ENCODE measurements at places on chromosomes 3 and 15. TPM values are rescaled to one million over a fixed set of nuclear protein-coding genes. Genes with fewer than 3 reads are reported as not detected.
A peak's percentile ranks its signal among the peaks of the same experiment; 100 is the strongest.

Gene IGSF10
- 0.05 TPM for total RNA-seq

Gene CADM2
- total RNA-seq, result 233 TPM

Gene PTPRG
- total RNA-seq, result 52.1 TPM

Gene ARGFX
- total RNA-seq, result not detected

GRCh38 chr3:60992395-60992794, 258.9 kb downstream of the FHIT start:
- no peaks in the 10 kb centered on the region for H3K27me3 ChIP-seq
- H3K27ac ChIP-seq, result no peak overlapping the region
- H3K4me1 ChIP-seq, result no peaks in the 10 kb centered on the region
- no peak for DNase-seq

DNA sequence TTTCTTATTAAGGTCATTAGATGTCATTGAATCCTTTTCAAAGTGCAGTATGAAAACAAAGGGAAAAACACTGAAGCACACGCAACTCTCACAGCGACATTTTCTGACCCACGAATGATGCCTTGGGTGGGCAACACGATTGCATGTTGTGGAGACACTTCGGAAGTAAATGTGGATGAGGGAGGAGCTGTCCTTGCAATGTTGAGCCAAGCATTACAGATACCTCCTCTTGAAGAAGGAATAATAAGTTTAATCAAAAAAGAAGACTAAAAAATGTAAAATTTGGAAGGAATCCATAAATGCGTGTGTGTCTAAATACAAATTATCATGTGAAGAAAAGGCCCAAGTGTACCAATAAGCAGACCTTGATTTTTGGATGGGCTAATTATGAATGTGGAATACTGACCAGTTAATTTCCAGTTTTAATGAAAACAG, 16.9 kb downstream of the THBS1 start:
- no peaks in the 10 kb centered on the region for H3K36me3 ChIP-seq
- H3K4me1 ChIP-seq, result no peaks in the 10 kb centered on the region
- no peak overlapping the region for H3K4me3 ChIP-seq
- H3K27ac ChIP-seq, result no peak overlapping the region

GRCh38 chr3:112247900-112248299, 46.1 kb downstream of the SLC9C1 start:
- no peak overlapping the region for H3K4me3 ChIP-seq
- no peaks in the 10 kb centered on the region for H3K4me1 ChIP-seq
- no peak for DNase-seq

DNA sequence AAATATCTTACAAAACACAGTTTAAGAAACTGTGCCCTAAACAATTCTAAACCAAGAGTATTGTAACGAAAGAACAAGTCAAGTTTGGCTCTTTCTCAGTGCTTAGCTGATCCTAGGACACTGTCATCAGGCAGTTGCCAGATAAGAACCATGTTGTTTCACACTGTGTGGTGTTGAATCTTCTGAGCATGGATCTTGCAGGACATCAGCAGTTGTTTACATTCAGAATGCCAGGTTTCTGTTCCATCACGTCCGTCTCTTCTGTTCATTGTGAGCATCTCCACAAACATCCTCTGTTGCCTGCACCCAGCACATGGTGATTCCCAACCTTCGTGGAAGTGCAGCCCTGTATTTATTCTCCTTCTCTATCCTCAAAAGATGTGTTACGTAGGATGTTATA, 67.9 kb downstream of the DCUN1D1 start:
- DNase-seq, result no peak
- no peak overlapping the region for H3K4me3 ChIP-seq
- no peaks in the 10 kb centered on the region for H3K36me3 ChIP-seq
- H3K27me3 ChIP-seq, result no peaks in the 10 kb centered on the region

DNA sequence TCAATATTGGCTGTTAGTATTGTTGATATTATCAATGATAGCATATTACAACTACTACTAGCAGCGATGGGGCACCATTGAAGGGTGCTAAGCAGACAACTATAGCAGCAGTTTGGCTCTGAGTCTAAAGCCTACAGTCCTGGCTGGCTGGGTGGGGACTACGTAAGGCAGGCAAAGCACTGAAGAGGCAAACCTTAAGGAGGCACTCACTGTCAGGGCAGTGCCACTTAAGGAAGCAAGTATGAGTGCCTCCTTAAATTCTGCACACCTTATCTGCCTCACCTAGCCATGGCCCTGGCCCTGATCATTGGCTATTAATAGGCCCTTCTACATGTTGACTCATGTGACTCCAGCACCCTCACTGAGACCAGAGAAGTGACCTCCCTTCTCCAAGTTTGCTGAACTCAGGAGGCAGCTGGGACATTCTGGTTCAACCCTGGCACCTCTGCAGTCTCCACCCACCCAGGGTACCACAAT, 20.6 kb downstream of the CDCP1 start:
- H3K27ac ChIP-seq, result no peak overlapping the region
- H3K27me3 ChIP-seq, result no peaks in the 10 kb centered on the region
- no peaks in the 10 kb centered on the region for H3K36me3 ChIP-seq

- peaks cover 11% of the 10 kb centered on the region for H3K27me3 ChIP-seq
- peaks cover 15% of the 10 kb centered on the region for H3K4me1 ChIP-seq
- peak overlapping the region; percentile 99 for H3K27ac ChIP-seq
- H3K4me3 ChIP-seq, result peak overlapping the region; percentile 98
- peak; percentile 90 for DNase-seq
Observed at GRCh38 chr15:58988006-58988785, 733 bp downstream of the RNF111 start.

GRCh38 chr15:83510001-83510400, 62.9 kb downstream of the SH3GL3 start:
- H3K36me3 ChIP-seq, result no peaks in the 10 kb centered on the region
- H3K4me1 ChIP-seq, result no peaks in the 10 kb centered on the region
- DNase-seq, result no peak
- H3K27me3 ChIP-seq, result peaks cover 1% of the 10 kb centered on the region

DNA sequence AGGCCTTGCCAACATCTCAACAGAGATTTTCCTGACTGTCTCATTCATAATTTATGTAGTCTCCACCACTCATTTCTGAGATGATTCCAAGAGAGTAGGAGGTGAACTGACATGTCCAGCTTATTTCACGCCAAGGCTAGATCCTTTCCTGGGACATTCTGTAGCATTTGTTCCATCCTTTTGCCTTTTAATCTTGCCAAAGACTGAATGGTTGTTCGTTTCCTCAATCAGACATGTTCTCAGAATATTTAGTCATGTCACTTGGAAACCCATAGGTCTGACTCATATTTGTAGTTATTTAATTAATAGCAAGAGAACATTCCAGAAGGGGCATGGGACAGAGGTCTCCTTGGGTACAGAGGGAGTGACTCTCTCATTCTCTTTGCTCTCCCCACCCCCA, 80.9 kb downstream of the DHX36 start:
- H3K36me3 ChIP-seq, result no peaks in the 10 kb centered on the region
- H3K27ac ChIP-seq, result no peak overlapping the region
- no peak overlapping the region for H3K4me3 ChIP-seq

DNA sequence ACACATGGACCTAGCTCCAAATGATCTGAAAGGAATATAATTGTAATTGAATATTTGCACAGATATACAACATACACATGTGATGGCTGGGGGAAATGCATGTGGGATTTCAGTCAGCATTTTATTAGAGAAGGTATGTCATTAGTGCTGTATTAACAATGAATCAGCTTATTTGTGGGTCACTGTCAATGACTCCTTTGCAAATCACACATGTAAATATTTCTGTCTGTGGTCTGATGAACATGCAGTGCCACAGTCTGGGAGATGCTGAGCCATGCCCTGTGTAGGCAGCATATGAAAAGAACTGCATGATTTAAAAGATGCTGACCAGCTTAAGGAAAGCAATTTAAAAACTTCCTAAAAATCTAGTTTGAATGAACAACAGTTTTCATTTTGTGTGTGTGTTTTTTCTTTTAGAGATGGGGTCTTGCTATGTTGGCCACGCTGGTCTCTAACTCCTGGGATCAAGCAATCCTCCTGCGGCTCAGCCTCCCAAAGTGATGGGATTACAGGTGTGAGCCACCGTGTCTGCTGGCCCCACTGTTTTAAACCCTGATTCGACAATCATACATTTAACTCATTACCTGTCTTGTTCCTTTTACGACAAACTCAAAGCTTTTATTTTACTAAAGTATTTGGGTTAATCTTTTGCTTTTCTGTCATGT, 803 bp upstream of the B3GNT5 start:
- H3K4me1 ChIP-seq, result peaks cover 10% of the 10 kb centered on the region
- H3K36me3 ChIP-seq, result peaks cover 6% of the 10 kb centered on the region
- DNase-seq, result no peak
- H3K27me3 ChIP-seq, result peaks cover 13% of the 10 kb centered on the region

DNA sequence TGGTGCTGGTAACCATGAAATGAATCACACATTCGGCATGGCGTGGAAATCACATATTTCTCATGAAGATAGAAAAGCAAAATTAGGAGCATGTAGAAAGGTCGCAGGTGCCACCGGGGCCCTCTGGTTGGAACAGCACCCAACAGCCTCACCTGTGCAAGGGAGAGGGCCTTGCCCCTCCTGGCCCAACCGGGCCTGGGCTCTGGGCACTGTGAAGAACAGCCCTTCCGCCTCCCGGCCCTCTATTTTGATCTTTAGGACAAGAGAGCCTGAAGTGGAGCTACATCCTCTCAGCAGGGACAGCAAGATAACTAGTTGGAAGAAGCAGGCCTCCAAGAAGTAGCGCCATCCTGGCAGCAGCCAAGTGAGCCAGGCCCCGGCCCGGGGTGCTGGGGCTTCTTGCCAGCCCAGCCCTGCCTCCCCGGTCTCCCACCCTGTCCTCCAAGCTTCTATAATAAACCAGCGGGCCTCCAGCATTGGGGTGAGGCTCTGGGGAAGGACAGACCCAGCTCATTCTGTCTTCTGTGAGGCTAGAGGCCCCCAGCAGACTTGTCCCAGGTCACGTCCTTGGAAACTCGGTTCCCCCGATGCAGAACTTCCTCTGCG, 46.1 kb upstream of the FGD5 start:
- no peak overlapping the region for H3K27ac ChIP-seq
- no peaks in the 10 kb centered on the region for H3K36me3 ChIP-seq
- peaks cover 10% of the 10 kb centered on the region for H3K27me3 ChIP-seq
- no peak overlapping the region for H3K4me3 ChIP-seq

- peaks cover 15% of the 10 kb centered on the region for H3K36me3 ChIP-seq
- no peak overlapping the region for H3K27ac ChIP-seq
- peaks cover 2% of the 10 kb centered on the region for H3K27me3 ChIP-seq
- H3K4me3 ChIP-seq, result no peak overlapping the region
Observed at GRCh38 chr15:34055868-34056595, 17.0 kb upstream of the AVEN start.

DNA sequence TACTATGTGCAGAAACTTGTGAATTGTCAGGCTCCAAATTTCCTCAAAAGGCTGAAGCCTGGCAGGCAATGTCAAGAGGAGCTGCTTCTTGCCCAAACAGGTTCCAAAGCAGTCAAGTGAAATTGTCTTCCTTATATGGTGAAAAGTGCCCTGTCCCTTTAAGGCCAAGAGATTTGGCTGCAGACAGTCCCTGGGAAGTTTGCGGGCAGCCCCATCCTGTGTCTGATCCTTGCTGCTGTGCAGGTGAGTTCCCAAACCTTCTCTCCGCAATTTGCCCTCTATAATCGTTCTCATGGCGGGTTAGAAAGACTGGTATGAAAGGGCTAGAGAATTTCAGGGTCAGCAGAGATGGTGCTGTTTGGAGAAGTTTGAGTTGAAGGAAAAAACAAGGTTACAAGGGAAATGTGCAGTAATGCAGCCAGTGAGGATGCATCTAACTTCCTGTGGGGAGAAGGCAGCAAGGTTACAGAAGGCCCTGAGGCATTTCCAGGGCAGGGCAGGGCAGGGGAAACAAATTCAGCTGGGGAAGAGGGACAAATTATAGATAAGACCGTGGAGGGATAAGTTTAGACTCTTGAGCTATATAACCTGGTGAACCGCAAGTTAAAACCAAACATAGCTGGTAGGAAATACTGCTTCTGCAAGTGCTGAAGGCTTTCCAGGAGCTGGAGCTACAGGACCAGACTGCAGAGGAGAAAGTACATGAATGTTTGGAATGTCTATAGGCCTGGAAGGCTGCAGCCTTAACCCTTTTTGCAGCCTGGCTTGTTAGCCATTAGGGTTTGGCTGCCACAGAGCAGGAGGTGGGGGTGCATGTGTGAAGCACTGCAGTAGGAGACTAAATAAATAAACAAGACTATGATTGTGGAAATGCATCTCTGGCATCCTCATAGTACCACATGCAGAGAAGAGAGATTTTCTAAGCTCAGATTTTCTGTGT, 256.2 kb upstream of the IL12A start:
- H3K27me3 ChIP-seq, result no peaks in the 10 kb centered on the region
- no peaks in the 10 kb centered on the region for H3K36me3 ChIP-seq
- no peaks in the 10 kb centered on the region for H3K4me1 ChIP-seq
- no peak for DNase-seq

- H3K4me3 ChIP-seq, result peak overlapping the region; percentile 89
- peaks cover 32% of the 10 kb centered on the region for H3K27me3 ChIP-seq
- peak; percentile 54 for DNase-seq
- no peaks in the 10 kb centered on the region for H3K36me3 ChIP-seq
Observed at GRCh38 chr3:55487381-55488241, 505 bp upstream of the WNT5A start.

DNA sequence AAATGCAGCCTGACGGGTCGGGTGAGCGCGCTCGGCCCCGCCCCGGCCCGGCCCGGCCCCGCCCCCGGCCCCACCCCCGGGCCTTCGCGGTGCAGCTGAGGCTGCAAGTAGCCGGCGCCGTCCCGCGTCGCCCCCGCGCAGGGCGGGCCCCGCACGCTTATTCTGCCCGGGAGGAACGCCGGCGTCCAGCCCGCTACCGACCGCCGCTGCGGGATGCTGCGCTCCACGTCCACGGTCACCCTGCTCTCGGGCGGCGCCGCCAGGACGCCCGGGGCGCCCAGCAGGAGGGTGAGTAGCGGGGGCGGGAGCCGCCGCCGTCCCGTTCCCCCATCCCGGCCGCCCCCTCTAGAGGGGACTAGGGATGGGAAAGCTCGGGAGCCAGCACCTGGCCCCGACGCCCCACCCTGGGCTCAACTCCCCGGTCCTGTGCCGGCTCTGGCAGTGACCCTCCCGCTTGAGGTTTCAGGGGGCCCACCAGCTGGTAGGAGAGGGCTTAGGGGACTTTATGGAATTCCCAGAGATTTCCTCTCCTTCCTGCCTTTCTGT, at the start of gene MYZAP:
TSS of gene MYZAP (plus strand) at position 83 of the 546 bp plus-strand sequence. CDS start at position 214, 131 bp downstream.
- peak within 1 kb of the TSS; percentile 76 for H3K4me3 ChIP-seq
- peaks cover 2% of the 10 kb centered on the region for H3K4me1 ChIP-seq
- peaks cover 7% of the 10 kb centered on the region for H3K27me3 ChIP-seq
- no peak within 1 kb of the TSS for H3K27ac ChIP-seq

GRCh38 chr3:21744793-21745192, 6.2 kb downstream of the ZNF385D start:
- H3K4me1 ChIP-seq, result peaks cover 20% of the 10 kb centered on the region
- H3K27ac ChIP-seq, result no peak overlapping the region
- H3K4me3 ChIP-seq, result no peak overlapping the region
- DNase-seq, result no peak

DNA sequence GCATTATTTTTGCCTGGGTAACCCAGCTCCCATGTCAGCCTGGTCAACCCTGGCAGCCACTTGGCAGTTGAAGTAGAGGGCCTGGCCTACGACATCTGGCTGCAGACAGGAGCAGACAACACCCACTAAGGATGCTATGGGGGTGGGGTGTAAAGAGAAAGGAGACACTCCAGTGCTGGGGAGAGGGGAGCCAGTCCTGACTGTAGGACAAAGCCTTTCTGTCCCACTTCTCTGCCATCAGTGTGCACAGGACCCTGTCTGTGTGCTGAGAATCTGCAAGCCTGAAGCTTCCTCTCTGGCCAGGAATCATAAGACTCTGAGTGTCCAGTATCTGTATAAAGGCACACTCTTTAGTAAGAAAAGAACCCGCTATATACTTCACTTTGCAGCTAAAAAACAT, 96.3 kb upstream of the CHRM5 start:
- no peaks in the 10 kb centered on the region for H3K36me3 ChIP-seq
- peak overlapping the region; percentile 65 for H3K27ac ChIP-seq
- H3K4me1 ChIP-seq, result peaks cover 26% of the 10 kb centered on the region
- no peaks in the 10 kb centered on the region for H3K27me3 ChIP-seq

GRCh38 chr3:120153294-120153693, 59.0 kb upstream of the GSK3B start:
- no peaks in the 10 kb centered on the region for H3K4me1 ChIP-seq
- no peak overlapping the region for H3K27ac ChIP-seq
- no peak overlapping the region for H3K4me3 ChIP-seq
- peaks cover 18% of the 10 kb centered on the region for H3K36me3 ChIP-seq
- H3K27me3 ChIP-seq, result peaks cover 2% of the 10 kb centered on the region

Data from glutamatergic neuron (in vitro differentiated cells).